Heart right ventricle (tissue), 16 donors: ENCODE measurements at places on chromosomes 11 and 22. TPM values are rescaled to one million over a fixed set of nuclear protein-coding genes. Genes with fewer than 3 reads are reported as not detected.

Gene LYVE1
- 5.3 TPM for total RNA-seq

Gene PIH1D2
- 2.2 TPM for total RNA-seq

Gene C22orf31
- not detected for total RNA-seq

Gene RHBDD3
- 7.0 TPM for total RNA-seq

Gene DENND6B
- total RNA-seq = 1.1 TPM

Gene RAB39A
- total RNA-seq = 0.61 TPM

Gene SEC14L2
- 3.7 TPM for total RNA-seq

Gene PLAAT2
- total RNA-seq = not detected

- H3K4me3 ChIP-seq = no peak overlapping the region
- DNase-seq = peak; percentile 13
- no peaks in the 10 kb centered on the region for H3K27me3 ChIP-seq
- no peaks in the 10 kb centered on the region for H3K36me3 ChIP-seq
These were observed 131.3 kb downstream of the KCNC1 start for GRCh38 chr11:17865765-17866428.

DNA sequence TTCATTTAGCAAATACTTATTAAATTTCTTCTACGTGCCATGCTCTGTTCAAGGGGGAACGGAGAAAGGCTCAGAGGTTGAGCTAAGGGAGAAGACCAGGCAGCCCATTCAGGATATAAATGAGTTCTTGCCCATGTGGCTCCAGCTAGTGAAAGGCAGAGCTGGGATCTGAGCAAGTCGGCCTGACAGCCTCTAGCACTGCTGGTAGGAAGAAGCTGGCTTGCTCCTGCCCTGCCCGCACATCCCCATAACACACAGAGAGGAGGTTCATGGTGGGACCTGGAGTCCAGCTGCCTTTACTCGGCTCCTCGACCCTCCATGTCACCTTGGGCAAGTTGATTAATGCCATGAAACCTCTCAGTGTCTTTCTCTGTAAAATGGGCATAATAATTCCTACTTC is 2.0 kb downstream of the SLC15A3 start:
- H3K27ac ChIP-seq = peak overlapping the region; percentile 82
- H3K4me3 ChIP-seq = peak overlapping the region; percentile 71
- peaks cover 5% of the 10 kb centered on the region for H3K4me1 ChIP-seq
- DNase-seq = no peak
- no peaks in the 10 kb centered on the region for H3K36me3 ChIP-seq

GRCh38 chr11:2293984-2294925 is 7.5 kb downstream of the C11orf21 start:
- no peak for DNase-seq
- no peaks in the 10 kb centered on the region for H3K4me1 ChIP-seq
- H3K27me3 ChIP-seq = peaks cover 6% of the 10 kb centered on the region
- no peaks in the 10 kb centered on the region for H3K36me3 ChIP-seq
- no peak overlapping the region for H3K27ac ChIP-seq
- no peak overlapping the region for H3K4me3 ChIP-seq

DNA sequence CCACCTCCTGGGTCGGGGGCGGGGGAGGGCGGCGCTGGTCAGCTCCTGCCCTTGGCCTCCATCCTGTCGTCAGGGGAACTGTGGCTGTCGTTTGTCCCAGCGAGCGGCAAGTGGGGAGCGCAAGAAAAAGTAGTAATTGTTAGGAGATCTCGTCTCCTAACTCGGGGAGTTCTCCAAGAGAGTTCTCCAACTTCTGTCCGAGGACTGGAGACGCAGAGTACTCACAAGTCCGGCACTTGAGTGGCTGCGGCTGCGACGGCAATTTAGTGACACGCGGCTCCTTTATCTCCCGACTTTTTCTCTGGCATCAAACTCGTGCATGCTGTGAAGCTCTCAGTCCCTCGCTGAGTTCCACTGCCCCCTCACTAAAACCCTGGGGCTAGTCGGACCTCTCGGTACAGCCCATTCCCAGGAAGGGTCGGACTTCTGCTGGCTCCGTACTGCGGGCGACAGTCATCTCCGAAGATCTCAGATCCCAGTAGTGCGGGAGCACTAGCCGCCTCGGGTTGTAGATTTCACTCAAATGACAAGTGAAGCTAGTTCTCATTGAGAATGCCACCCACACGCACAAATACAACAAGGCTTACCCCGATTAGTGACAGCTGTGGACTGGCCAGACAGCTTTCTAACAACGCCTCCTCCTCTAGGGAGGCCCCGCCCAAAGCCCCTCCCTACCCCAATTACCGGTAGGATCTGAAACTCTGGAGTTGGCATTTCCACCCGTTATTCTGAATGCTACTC is at the start of gene PGR:
TSS of gene PGR (minus strand) at position 611 of the 741 bp plus-strand sequence. CDS start 743 bp downstream, outside the sequence.
- H3K36me3 ChIP-seq = no peaks in the 10 kb centered on the region
- peaks cover 31% of the 10 kb centered on the region for H3K27me3 ChIP-seq
- peak; percentile 58 for DNase-seq
- peaks cover 38% of the 10 kb centered on the region for H3K4me1 ChIP-seq

DNA sequence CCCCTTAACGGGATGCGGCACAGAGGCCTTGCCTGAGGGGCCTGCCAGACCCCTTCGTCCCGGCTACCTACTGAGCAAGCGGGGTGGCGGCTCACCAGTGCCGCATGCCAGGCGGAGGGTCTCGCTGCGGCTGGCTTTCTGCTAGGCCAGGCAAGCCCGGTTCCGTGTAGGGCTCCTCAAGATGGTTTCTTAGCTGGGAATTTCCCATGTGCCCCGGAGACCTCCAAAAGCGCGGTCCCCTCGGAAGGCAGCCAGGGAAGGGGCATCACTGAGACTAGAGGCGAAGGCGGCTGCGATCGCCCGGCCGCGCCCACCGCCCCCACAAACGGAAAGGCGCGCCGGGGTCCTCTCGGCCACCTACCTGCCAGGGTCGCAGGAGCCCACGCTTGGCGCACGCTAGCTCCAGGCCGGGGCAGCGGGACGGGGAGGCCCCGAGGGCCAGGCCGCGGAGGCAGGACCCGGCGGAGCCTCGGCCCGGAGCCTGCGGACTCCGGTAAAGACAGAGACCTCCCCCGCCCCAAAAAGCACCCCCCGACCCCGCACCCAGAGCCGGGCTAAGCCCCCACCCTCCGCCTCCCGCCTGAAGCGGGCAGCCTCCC is 23.8 kb downstream of the MICAL3 start:
- DNase-seq = no peak
- peaks cover 52% of the 10 kb centered on the region for H3K4me1 ChIP-seq
- no peaks in the 10 kb centered on the region for H3K36me3 ChIP-seq
- H3K27me3 ChIP-seq = no peaks in the 10 kb centered on the region

GRCh38 chr22:26546282-26546681 is 34.0 kb upstream of the TFIP11 start:
- peaks cover 10% of the 10 kb centered on the region for H3K4me1 ChIP-seq
- no peaks in the 10 kb centered on the region for H3K27me3 ChIP-seq
- no peaks in the 10 kb centered on the region for H3K36me3 ChIP-seq
- peak; percentile 65 for DNase-seq
- H3K4me3 ChIP-seq = no peak overlapping the region
- peak overlapping the region; percentile 44 for H3K27ac ChIP-seq

- peaks cover 7% of the 10 kb centered on the region for H3K36me3 ChIP-seq
- no peaks in the 10 kb centered on the region for H3K27me3 ChIP-seq
- no peak overlapping the region for H3K4me3 ChIP-seq
- no peak for DNase-seq
- H3K27ac ChIP-seq = no peak overlapping the region
These were observed 34.4 kb downstream of the HIRA start for GRCh38 chr22:19396934-19397733.

GRCh38 chr11:132402071-132402684 is 1031.8 kb downstream of the NTM start:
- peaks cover 29% of the 10 kb centered on the region for H3K27me3 ChIP-seq
- H3K4me1 ChIP-seq = no peaks in the 10 kb centered on the region
- DNase-seq = peak; percentile 17
- no peak overlapping the region for H3K4me3 ChIP-seq

DNA sequence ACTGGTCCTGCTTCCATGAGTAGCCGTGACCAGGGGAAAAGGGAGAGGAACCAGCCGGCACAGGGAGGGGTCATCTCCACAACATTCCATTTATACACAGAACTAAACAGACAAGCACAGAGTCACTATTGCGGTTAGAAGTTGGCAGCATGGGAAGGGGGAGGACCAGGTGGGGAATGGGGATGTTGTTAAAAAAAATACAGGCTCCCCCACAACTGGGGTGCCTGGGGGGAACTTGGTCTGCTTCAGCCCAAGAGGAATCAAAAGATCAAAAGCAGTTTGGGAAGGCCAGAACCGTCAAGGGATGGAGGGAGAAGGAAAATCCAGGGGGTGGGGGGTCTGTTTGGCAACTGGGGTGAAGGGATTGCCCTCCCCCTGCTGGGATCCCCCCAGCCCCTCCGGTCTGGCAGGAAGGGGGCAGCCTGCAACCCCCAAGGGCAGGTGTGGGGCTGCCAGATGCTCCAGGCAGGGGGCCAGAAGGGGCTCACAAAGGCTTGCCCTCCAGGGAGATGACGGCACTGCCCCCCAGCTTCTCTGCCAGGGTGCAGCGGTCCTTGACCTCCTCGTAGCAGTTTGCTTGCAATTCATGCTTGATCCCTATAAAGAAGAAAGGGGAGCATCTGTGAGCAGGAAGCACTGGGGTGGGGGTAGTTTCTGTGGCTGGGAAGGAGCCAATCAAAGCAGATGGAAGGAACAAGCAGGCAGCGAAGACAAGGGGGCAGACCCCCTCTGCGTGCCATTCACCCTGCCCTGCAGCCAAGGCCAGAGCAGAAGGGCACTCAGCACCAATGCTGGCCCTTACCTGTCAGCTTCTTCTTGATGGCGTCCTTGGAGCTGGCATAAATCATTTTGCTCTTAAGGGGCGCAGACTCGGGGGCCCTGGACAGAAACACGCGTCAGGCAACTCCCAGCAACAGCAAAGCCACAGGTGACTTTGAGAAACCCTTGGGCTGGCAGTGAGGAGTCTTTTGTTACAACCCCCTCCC is 2.8 kb downstream of the CFL1 start:
- DNase-seq = no peak
- no peaks in the 10 kb centered on the region for H3K27me3 ChIP-seq
- peaks cover 61% of the 10 kb centered on the region for H3K36me3 ChIP-seq
- H3K27ac ChIP-seq = no peak overlapping the region

GRCh38 chr11:7383406-7383805 is 101.9 kb upstream of the OLFML1 start:
- H3K27ac ChIP-seq = no peak overlapping the region
- no peak for DNase-seq
- no peak overlapping the region for H3K4me3 ChIP-seq
- H3K36me3 ChIP-seq = no peaks in the 10 kb centered on the region
- H3K27me3 ChIP-seq = no peaks in the 10 kb centered on the region

GRCh38 chr11:134656861-134657540 is 245.0 kb upstream of the B3GAT1 start:
- no peak overlapping the region for H3K4me3 ChIP-seq
- no peaks in the 10 kb centered on the region for H3K36me3 ChIP-seq
- no peak overlapping the region for H3K27ac ChIP-seq
- DNase-seq = no peak

GRCh38 chr11:131615611-131616010 is 245.2 kb downstream of the NTM start:
- H3K4me3 ChIP-seq = no peak overlapping the region
- H3K4me1 ChIP-seq = no peaks in the 10 kb centered on the region
- no peaks in the 10 kb centered on the region for H3K36me3 ChIP-seq
- DNase-seq = no peak
- H3K27me3 ChIP-seq = no peaks in the 10 kb centered on the region

DNA sequence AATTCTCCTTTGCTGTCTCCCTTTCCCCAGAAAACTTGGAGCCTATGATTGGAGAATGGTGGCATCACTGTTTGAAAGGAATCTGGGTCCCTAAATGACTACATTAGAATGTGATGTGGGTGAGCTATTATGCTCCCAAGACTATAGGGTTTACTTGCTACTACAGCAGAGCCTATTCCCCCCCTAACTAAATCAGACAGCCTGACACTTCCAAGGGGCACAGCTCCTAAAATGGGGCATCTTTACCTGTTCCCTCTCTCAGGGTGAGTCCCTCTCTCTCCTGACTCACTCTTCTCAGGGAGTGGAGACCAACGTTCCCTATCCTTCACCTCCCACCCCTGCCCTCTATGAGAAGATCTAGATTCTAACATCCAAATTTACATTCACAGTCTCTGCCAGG is 775 bp upstream of the ISX start:
- no peak for DNase-seq
- H3K4me3 ChIP-seq = no peak overlapping the region

GRCh38 chr11:28476049-28476448 is 367.9 kb downstream of the METTL15 start:
- H3K4me1 ChIP-seq = peaks cover 8% of the 10 kb centered on the region
- DNase-seq = peak; percentile 30
- no peak overlapping the region for H3K4me3 ChIP-seq
- H3K27me3 ChIP-seq = no peaks in the 10 kb centered on the region
